ENCODE measurements at places on chromosomes 13 and 19. TPM values are rescaled to one million over a fixed set of nuclear protein-coding genes. Genes with fewer than 3 reads are reported as not detected.

DNA sequence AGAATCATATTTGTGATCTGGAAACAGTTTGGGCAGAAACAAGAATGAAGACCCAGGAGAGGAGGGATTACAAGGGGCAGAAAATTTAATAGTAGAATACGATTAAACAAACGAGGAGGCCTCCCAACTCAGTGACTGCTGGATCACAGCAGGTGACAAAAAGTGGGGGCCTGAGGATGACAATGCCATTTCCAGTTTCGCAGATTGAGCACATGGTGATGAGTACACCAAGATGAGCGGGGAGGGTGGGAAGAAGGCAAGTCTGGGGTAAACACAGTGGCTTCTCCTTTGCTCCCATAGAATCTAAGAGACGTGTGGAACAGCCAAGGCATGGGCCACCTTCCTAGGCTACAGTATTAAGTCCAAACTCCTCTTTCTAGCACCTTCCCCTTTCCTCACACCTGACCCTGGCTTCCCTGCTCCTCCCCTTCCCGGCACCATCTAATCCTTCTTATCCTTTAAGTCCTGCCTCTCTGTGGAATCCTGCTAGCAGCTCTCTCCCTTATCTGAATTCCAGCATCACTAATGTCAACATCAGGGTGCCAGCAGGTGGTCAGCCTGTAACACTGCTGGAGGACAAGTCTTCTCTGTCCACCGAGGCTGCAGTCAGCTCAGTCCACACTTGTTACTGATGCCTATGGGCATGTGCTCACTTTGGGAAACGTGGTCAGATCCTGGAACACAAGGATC lies 13.5 kb downstream of the ATP7B start:
- DNase-seq, result no peak

Gene SLC25A42
- 4.9 TPM for total RNA-seq

Gene KLK10
- not detected for total RNA-seq

DNA sequence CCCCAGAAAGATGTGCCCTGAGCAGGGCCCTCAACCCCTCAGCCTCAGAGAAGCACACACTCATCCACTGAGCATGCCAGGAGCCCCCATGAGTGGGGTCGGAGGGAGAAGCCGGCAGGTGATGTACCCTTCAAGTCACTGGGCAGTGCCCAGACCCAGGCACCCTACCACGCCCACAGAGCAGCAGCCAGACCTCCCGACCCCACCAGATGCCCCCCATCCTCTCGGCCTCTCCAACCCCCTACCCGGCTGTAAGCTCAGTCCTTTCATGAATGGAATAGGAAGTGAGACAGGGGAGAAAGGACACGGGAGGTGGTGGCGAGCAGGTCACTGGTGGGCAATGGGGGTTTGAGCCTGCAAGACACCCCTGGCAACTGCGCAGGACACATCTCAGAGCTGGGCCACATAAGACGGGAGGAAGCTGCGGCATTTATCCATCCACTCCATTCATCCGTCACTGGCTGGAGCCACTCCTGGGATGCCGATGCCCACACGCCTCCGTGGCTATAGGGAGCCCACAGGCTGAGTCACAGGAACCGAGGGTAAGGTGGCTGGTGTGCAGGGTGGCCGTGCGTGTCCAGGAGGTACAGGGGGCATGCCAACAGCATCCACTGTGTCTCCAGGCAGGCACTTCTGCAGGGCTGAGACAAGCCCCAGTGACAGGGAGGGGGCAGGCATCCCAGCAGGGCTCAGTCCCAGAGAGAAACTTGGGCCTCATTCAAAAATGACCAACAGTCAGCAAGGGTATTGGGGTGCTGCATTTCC lies 23.8 kb upstream of the VSTM2B start:
- DNase-seq, result no peak
